ENCODE measurements at places on chromosomes 11 and 22.

DNA sequence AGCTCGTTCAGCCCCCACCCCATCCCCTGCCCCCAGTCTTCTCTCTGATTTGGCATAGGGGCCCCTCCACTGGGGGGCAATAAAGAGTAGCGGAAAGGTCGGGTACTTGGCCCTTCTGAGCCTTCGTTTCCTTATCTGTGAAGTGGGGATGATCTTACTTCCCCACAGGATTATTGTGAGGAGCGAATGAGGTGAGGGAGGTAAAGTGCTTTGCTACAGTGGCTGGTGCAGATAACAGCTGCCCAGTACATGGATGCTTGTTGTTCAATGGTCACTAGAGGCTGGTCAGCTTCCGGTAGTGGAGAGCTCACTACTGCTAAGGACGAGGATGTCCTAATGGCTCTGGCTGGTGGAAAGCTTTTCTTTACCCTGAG is 101.2 kb downstream of the CEP164 start:
- DNase-seq: no peak

- no peak for DNase-seq
Measured at GRCh38 chr11:19817265-19817851, 104.7 kb downstream of the NAV2 start.

- no peak for DNase-seq
Measured at GRCh38 chr11:132999516-132999915, 532.8 kb downstream of the OPCML start.

- peak; percentile 40 for DNase-seq
Measured at GRCh38 chr11:72668629-72669347, 5.4 kb downstream of the PDE2A start.

DNA sequence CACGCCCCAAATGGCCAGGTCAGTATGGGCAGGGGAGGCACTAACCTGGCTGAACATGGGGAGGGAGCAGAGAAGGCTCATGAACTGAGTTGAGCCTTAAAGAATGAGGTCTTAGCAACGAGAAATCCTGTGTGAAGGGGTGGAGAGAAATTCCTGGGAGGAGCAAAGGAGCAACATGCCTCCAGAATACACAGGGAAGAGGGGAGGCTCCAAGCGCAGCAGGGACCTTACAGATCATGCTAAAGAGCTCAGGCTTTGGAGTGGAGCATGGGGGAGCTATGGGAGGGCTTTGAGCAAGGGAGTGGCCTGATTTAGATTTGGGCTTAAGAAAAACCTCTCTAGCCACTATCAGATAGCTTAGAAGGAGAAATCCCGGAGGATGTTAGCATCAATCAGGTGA is 88.1 kb downstream of the MN1 start:
- no peak for DNase-seq

DNA sequence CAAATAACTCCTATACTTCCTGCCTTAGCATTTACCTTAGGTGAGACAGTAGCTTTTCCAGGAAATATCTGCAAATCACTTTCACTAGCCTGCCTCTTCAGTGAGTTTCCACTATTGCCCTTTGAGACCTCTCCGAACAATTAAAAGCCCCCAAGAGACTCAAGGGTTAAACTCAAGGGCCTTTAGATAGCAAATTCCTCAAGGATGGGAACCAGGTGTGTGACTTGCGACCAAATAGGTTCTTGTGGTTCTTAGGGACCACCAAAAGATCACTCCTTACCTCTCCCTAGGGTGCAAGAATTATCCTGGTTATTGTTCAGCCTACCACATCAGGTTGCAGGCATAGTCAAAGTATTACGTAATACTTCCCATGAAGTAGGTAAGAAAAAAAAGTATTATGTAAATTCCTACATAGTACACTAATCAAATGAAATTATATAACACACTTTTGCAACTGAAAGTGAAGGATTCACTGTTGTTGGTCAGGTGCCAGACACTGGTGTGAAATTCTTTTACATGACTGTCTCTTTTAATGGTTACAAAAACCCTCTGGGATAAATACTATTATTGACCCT is 1.4 kb upstream of the RDX start:
- DNase-seq: no peak

DNA sequence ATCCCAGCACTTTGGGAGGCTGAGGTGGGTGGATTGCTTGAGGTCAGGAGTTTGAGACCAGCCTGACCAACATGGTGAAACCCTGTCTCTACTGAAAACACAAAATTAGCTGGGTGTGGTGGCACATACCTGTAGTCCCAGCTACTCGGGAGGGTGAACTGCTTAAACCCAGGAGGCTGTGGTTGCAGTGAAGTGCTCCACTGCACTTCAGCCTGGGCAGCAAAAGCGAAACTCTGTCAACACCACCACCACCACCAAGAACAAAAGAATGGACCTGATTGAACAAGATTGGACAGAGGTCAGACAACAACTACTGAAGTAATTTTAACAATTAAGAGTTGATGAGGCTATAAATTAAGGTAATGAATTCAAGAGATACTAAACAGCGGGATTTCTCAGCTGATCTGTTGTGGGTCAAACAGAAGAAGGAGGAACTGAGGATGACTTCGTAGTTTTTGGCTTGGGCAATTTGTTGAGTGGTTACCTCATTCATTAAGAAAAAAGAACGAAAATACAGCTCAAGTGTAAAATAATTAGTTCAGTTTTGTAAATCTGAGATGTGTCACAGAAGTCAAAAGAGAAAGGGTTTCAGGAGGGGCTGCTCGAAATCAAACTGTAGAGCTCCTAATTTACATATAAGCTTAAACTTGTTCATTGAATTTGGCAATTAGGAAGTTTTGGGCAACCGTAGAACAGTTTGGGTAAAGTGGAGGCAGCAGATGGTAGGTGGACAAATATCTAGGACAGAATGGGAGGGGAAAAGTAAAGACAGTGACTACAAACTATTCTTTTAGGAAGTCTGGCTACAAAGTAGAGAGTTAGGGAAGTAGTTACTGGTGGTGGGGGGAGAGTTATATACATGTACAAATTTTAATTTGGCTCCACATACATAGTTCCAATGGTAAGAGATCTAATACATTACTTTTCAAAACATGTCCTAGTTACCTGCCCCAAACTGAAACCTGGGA is 4.5 kb downstream of the IL18 start:
- DNase-seq: no peak

GRCh38 chr11:128311742-128312719 is 275.3 kb downstream of the ETS1 start:
- DNase-seq: no peak

GRCh38 chr22:29139965-29140782 is 65.5 kb upstream of the EMID1 start:
- no peak for DNase-seq
